ENCODE measurements at places on chromosomes 3 and 15. TPM values are rescaled to one million over a fixed set of nuclear protein-coding genes. Genes with fewer than 3 reads are reported as not detected.

GRCh38 chr3:158773845-158774830 lies 27.7 kb upstream of the MFSD1 start:
- DNase-seq: peak; percentile 30

- no peak for DNase-seq
Measured at GRCh38 chr15:69972436-69972835, 125.3 kb downstream of the TLE3 start.

DNA sequence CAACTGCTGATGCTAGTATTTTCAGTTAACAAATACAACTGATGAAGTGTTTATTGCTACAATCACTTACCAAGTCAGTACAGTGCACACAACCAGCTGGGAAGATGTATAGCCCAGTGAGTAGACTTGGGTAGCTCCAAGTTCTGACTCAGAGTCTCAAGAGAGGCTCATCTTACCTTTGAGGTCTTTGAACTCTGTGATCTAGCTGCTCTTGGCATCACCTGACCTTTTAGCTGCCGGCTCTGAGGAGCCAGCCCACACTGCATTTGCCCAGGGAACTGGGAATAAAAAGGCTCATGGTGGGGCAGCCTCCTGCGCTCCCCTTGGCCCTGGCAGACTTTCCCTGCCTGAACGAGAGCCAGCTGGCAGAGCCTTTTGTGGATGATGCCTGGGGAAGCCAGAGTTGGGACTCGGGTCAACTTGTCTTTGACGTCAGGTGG lies 82.6 kb downstream of the CEMIP start:
- no peak for DNase-seq

- DNase-seq: peak; percentile 5
Measured at GRCh38 chr3:192879346-192880031, 38.2 kb downstream of the MB21D2 start.

DNA sequence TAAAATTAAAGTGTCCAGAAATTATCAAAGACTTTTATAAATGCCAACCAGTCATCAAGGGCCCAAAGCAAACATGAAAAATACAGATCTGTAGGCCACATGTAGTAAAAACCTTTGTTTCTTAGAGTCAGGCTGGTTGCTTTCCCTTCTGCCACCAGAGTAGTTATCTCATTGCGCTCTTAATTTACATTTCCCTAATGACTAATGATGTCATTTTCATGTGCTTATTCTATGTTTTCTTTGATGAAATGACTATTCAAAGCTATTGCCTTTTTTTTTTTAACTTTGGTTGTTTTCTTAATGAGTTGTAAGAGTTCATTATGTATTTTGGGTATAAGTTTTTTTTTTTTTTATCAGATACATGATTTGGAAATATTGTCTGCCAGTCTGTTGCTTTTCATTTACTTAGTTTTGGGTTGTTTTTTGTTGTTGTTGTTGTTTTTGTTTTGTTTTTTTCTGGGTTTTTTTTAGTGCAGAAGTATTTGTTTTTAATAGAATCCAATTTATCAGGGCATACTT lies 140.6 kb downstream of the HCN4 start:
- no peak for DNase-seq

GRCh38 chr3:139185527-139185926 lies 140.8 kb upstream of the PRR23C start:
- no peak for DNase-seq

- DNase-seq: no peak
Measured at GRCh38 chr3:125098611-125099291, 43.0 kb upstream of the HEG1 start.

- DNase-seq: no peak
Measured at GRCh38 chr3:120705884-120706582, 24.0 kb upstream of the HGD start.

GRCh38 chr3:32764481-32764880 lies 53.3 kb upstream of the TRIM71 start:
- no peak for DNase-seq

DNA sequence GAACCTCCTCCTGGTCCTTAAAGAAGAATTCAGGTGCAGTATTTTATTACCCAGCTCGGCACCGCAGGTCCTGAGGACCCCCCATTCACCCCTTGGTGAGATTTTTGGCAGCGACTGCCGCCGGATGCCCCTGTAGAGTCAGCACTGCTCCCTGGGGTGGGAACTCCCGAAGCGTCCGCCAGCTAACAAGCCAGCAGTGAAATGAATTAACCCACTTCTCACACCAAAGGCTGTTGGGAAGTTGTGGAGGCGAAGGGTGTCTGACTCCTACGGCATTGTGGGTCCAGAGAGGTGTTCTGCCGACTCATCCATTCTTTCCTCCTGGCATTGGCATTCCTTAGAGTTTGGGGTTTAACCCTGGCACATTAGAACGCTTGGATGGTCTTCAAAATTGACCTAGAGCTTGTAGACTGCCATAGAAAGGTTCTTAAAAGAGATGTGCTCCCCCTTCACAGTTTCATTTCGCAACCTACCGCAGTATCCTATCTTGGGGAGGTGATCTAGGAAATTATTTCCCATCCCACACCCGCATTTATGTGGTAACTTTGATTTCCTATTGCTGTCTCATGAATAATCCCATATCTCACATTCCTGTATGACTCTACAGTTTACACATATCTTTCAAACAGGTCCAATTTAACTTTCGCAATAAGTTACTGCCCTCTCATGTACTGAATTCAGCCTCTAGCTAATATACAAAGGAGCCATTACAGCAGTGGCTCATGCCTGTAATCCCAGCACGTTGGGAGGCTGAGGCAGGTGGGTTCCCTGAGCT lies 879 bp upstream of the EIF5A2 start:
- DNase-seq: peak; percentile 9

DNA sequence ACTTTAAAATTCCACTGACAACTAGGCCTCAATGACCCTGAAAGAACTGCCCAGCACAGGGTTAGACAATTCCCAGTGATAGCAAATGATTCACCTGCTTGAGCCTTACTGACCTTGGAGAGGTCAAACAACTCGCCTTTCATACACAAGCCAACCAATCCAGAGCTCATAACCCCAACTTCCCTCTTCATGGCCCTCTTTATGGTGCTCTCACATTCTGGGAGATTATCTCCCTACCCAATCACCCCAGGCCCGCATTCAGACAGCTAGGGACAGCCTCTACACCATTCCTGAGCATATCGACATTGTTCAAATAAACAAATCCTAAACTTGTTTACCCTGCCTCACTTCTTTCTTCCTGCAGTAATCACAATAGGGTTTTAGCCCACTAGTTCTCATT lies 32.2 kb upstream of the COLQ start:
- DNase-seq: no peak

DNA sequence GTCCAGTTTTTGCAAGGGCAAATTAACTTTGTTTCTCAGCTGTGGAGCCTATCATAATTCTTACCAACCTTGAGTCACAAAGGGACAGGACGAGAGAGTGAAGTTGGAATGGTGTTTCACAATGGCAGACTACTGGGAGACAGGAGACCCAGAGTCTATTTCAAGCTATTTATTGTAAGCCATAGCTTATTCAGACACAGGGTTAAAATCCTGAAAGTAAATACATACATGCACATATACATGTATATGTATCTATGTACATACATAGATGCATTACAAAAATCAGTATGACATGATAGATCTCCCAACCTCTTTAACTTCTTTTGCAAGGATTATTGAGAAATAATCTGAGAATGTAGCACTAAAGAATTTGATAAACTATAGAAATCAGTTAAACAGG lies 86.3 kb downstream of the DNAJC13 start:
- no peak for DNase-seq

DNA sequence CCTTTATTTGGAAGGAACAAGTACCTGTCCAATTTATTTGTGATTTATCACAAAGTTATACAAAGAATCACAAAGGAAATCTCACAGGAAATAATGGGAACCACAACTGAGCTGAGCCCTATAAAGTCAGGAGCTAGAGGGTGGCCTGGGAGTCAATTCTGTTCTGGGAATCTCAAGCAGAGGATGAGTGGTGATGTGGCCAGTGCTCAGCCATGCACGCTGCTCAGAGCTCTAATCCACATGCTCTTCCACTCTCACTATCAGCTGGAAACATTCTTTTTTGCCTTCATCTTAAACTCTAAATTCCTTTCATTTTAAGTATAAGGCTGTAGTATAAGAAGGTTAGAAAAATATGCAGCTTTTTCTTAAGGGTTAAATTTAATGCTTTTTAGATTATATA lies 36.6 kb downstream of the UACA start:
- DNase-seq: no peak

- peak; percentile 53 for DNase-seq
Measured at GRCh38 chr3:36868614-36869436, 76.0 kb downstream of the TRANK1 start.

DNA sequence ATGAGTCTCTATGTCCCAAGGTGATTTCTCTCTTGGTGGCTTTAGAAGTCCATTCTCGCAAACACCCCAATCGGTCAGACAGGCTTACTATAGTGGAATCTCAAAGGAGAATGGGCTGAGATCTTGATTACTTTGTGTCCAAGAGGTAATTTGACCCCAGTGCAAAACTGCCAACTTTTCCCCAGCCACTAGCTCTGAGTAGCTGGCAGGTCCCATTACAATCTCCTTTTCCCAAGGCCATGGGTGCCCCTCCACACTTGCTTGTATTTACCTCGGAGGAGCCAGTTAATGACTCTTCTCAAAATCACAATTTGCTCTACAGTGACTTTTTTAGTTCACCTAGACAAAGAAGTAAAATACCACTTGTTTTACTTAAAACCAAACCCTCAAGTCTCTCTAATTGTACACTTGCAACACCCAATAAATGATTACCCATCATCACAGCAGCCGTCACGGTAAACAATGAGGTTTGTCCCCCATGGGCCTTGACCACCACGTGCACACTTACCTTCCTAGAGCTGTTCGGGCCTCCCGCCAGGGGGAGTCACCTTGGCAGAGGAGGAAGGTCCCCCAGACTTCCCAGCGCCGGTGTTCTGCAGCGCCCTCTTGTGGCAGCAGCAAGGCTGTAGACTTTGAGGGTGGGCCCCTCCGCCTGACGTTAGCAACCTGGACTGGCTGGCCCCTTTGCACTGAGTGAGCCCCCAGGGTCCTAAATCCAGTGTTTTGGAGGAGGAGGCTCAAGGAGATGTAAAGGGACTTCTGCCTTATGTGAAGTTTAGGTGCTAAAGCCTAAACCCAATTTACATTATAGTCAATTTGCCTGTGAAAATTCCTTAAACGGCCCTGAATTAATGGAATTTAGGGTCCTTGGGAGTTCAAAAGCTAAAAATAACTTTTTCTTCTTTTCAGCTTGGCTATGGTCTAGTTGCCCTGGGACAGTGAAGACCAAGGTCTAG lies 18.7 kb upstream of the HDAC11 start:
- no peak for DNase-seq

DNA sequence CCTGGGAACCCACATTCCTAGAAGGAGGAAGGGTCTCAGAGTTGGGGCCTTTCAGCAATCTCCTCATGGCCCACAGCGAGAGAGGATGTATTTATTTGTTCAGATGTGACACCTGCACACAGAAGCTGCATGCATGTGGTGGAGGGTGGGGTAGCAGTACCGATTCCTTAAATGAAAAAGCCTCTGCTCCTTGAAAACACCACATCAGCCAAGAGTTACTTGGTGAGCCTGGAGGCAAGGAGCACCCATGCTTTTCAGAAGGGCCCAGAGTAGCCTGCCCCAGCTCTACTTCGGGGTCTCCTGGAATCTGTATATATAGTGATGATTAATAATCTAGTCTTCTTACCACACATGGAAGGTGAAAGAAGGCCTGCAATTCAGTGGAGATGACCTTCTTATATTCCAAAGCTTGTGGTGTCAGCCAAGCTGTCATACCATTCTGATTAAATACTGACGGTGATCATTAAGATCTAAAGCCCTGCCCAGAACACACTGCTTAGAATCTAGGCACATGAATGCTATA lies 33.5 kb downstream of the SEMA6D start:
- no peak for DNase-seq

GRCh38 chr3:173750095-173750494 lies 352.6 kb downstream of the NLGN1 start:
- no peak for DNase-seq

DNA sequence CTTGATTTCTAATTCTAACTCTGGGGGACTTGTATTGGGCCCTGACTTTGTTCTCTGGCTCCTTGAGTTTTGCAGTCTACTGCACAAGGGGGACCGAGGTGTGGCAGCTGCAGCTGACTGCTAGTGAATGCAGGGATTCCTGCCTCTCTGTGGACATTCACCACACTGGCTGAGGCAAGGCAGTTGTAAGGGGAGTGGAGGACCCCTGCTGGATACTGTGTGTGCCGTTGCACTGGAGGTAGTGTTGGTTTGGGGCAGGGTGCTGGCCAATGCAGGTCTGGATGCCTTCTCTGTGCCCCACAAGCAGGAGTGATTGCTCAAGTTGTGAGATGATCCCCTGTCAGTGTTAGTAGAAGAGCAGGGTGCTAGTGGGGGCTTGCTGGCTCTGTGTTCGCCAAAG lies 626.1 kb downstream of the SQOR start:
- no peak for DNase-seq

DNA sequence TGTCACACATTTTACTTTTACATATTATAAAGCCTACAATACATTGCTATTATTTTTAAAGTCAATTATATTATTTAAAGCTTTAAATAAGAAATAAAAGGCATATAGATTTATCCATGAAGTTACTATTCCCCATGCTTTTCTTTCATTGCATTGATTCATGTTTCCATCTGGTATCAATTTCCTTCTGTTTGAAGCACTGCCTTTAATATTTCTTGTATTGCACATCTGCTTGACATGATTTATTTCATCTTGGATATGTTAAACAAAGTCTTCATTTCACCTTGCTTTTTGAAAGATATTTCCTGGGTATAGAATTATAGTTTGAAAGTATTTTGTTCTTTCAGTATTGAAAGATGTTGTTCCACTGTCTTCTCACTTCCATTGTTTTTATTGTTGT lies 174.3 kb upstream of the MBNL1 start:
- no peak for DNase-seq

DNA sequence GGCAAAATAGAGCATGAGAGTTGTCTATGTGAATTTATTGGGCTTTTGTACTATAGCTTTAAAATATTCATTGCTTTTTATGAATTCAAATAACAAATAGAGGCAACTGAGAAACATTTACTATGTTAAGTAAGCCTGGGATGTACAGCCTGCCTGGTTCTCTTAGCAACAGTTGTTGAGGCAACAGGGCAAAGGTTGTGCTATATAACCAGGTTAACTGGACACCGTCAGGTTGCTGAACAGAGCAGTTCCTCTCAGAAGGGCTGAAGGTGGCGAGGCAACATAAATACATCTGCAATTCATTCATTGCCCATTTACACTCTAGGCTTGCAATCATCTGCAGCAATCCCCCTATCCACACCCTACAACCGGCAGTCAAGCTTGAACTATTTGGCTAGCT lies 78.2 kb downstream of the GTF2E1 start:
- no peak for DNase-seq

DNA sequence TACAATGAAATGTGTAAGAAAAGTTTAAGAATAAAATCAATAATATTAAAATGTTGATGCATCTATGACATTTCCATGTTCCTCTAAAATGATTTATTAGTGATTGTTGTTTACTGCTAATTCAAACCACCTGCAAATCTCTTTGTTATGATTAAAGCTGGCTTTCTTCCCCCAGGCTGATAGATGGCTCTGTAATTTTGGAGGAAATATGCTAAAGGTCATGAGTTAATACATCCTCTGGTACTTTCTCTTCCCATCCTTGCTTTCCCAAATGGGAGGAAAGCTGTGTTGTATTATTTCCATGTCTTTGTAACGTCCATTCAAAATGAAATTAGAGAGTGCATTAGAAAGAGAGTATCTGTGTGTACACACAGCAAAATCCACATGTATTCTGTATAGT lies 139.5 kb upstream of the TMCO5A start:
- DNase-seq: no peak

DUT gene
- total RNA-seq: 50.4 TPM

EDEM1 gene
- 20.3 TPM for total RNA-seq

TNFAIP8L3 gene
- total RNA-seq: 5.8 TPM

AADACL2 gene
- 21.6 TPM for total RNA-seq

ALS2CL gene
- 21.0 TPM for total RNA-seq

GOLGA6L7 gene
- not detected for total RNA-seq

TNK2 gene
- 17.4 TPM for total RNA-seq

SPTBN5 gene
- total RNA-seq: 1.7 TPM

LMOD3 gene
- total RNA-seq: 8.9 TPM

Measured in skin of body (tissue), 3 donors.